ENCODE measurements at places on chromosomes 16 and 17.
A peak's percentile ranks its signal among the peaks of the same experiment; 100 is the strongest.

DNA sequence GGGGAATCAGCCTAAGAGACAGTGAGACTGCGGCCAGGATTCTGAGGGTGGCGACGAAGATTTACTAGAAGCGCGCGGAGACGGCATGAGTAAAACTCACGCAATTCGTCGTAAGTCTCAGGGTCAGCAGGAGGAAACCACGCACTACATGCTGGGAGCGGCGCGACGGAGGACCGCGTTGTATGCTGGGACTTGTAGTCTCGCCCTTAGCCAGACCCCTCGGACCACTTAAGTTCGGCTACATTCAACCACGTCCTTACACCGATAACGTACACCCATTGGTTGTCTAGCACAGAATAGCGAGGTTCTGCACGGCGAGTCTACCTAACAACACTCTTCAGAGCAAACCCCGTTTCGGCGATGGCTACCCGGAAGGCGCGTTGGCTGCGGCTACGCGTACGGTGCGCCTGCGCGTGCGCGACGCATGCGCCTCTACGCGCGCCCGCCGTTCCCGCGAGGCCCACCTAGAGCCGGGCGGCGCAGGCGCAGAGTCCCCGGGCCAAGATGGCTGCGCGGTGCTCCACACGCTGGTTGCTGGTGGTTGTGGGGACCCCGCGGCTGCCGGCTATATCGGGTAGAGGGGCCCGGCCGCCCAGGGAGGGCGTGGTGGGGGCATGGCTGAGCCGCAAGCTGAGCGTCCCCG, at the start of gene DNAJA3:
TSS of gene DNAJA3 (plus strand) at position 491 of the 643 bp plus-strand sequence. CDS start at position 505, 14 bp downstream.
- peak; percentile 99 for DNase-seq

DNA sequence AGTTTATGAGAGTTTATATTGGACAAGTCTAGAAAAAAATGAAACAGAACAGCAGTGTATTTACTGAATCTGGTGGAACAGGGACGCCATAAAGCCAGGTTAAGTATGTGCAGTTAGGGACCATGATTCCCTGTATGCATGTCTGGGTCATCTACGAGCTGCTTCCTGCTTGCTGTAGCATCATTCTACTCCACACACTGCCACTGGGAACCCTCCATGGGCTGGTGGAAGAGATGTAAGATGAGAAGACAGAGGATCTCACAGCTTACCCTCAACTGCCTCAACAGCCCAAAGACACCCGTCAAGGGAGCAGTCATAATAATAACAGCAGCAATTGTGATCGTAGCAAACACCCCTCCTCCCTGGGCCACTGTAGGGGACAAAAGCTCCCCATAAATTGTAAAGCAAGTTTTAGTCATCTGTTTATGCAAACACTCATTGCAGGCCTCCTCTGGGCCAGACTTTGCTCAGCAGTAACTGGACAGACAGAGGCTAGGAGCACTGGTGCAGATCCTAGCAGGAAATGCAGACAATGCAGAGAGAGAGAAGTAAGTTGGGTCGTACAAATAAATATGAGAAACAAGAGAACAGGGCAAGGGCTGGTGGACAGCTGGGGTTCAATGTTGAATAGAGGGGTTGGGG, 188.0 kb downstream of the SOX9 start:
- DNase-seq = no peak

DNA sequence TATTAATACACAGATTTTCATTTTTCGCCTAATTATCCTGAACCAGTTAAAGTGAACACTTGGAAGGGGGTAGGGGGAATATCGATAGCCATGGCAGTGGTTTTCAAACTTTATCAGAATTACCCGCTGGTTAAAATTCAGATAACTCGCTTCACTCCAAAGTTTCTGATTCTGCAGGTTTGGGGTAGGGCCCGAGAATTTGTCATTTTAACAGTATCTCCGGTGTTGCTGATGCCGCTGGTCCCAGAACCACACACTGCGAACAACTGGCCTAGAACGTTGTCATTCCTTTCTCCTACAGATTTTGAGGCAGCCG, 313 bp upstream of the NSRP1 start:
- DNase-seq = no peak

DNA sequence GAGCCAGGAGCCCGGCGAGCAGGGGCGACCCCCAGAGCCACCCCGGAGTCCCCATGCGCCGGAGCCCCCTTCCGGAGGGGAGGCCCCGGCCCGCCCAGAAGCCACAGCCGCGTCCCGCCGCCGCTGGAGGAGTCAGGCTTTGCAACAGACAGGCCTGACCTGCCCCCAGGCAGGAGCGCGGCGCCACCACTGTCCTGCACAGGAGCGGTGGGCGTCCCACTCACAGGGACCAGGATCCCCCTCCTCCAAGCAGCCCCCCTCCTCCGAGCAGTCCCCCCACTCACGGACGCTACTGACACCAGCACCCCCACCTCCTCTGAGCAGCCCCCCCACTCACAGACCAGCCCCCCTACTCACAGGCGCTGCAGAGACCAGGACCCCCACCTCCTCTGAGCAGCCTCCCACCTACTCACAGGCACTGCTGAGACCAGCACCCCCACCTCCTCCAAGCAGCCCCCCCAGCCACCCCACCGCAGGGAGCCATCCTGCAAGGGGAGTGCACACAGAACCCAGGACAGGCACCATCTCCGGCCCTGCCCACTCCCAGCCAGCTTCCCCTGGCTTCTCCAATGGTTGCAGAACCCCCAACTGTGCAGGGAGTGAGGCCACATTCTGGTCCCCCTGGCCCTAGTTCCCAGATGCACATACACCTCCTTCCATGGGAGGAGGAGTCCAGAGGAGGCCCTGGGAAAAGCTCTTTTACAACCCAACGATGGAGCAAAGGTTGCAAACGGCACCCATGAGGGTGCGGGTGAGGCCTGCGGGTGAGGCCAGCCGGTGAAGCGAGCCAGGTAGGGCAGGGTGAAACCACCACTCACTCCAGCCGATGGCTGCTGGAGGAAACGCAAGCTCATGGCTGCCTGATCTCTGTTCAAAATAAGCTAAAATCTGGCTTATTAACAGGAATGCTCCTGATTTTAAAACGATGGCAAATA, 69.9 kb downstream of the ABR start:
- DNase-seq = no peak

- DNase-seq = no peak
Measured at GRCh38 chr17:81386141-81386645, 9.1 kb upstream of the BAHCC1 start.
